Activated CD4-positive, alpha-beta T cell treated with anti-CD3 and anti-CD28 coated beads for 4 hours (primary cell): ENCODE measurements at places on chromosomes 16 and 17.

DNA sequence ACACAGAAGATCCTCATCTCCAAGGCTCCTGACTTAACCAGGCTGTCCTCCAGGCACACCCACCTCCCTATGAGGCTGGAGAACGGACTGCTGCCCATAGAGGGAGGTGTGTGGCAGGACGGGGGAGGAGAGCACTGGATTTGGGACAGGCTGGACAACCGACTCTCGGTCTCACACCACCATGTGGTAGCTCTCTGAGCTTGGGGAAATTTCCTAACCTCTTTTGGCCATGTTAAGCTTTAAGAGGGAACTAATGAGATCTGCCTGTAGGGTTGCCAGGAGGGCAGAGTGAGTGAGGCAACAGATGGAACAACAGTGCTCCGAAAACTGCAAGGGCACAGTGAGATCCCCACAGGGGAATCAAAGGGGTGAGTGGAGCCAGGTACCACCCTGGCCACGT lies 32.7 kb downstream of the RHBDL3 start:
- DNase-seq: no peak

DNA sequence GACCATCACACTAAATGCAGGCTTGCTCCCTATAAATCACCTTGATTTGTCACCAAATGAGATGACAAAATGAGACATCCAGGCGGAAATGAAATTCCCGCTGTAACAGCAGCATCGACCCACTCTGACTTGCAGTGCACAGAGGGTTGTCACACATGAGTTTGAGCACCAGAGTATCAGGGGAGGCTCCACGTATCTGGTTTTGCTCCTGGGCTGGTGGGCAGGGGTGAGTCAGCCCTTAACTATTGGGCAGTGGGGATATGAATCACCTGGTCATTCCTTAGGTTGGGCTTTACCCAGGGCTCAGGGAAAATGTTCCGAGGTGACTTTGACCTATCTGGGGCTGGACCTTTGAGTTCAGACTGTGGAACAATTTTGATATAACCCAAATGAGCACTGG lies 245.2 kb upstream of the CCL2 start:
- DNase-seq: no peak

DNA sequence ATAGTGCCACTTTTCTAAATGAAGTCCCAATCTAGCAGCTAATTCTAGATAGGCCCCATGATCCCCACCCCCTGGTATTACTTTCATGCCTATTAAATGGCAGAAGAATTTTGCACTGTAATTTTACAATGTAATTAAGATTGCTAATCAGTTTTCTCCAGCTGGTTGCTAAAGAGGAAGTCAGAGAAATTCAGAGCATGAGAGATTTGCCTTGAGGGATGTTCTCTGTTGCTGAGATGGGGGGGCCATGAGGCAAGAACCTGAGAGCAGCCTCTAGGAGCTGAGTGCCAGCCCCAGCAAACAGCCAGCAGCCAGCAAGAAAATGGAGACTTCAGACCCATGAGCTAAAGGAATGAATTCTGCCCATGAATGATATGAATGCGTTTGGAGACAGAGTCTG lies 38.9 kb downstream of the SHCBP1 start:
- DNase-seq: no peak

GRCh38 chr16:3066440-3066748 lies 954 bp downstream of the IL32 start:
- DNase-seq: no peak

GRCh38 chr16:25060920-25061319 lies 45.8 kb upstream of the ARHGAP17 start:
- no peak for DNase-seq

DNA sequence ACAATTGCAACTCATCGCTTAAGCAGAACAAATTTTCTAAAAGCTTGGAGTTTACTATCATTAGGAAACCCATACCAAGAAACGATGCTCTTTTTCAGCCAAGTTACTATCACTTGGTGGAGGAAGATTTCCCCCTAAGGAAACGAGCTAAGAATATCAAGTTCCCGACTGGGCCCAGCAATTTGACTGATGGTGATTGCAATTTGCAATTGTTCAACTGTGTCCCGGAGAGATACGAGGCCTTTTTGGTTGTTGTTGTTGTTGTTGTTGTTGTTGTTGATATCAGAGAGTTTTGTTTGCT lies 6.2 kb downstream of the HS3ST3A1 start:
- DNase-seq: no peak

DNA sequence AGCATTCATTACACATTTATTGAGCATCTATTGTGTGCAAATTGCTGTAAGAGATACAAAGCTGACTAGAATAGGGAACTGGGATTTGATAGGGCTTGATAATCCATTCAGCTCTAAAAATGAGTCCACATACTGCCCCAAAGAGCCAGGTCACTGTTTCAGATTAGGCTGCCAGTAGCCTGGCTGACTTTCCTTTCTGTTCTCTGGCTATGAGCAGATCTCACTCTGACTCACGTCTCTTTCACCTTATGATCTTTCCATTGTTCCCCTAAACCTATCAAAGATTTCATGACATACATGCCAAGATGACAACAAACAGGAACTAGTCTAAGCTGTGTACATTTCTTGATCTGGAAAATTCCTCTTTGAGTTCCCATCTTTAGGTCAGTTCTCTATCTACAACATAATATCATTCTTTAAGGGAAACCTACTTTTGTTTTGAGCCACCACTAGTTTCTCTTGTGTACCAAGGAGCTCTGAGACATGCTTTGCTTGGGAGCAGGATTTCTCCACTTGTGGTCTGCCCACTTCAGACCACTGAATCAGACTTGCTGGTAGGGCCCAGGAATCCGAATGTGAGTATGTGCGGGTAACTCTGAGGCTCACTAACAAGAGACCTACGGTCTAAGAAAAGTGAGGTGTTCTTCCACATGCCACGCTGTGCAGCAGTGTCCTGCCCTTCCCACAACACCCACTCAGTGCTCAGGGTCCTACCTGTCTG lies 40.9 kb upstream of the ICAM2 start:
- DNase-seq: no peak

DNA sequence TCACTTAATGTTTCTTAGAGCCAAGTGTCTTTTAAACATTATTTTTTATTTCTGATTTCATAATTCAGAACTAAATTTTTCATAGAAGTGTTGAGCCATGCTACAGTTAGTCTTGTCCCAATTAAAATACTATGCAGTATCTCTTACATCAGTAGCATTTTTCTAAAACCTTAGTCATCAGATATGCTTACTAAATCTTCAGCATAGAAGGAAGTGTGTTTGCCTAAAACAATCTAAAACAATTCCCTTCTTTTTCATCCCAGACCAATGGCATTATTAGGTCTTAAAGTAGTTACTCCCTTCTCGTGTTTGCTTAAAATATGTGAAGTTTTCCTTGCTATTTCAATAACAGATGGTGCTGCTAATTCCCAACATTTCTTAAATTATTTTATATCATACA lies 13.6 kb upstream of the BCAS3 start:
- DNase-seq: no peak

DNA sequence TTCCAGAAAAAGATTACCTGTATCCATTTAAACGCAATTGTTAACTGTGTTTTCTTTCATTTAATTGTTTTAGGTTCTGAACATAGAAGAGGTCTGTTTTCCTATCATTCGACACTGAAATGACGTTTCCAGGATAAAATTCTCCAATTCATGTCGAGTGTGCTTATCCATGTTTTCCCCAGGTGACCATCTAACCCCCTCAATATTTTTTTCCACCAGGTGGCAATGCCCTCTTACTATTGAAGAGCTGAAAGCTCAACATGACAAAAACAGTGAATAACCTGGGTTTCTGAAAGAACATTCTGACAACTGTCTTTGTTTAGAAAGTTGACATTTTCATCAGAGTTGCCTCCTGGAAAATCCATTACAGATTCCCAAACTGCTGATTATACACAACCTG lies 948.7 kb downstream of the KCNJ2 start:
- no peak for DNase-seq

GRCh38 chr16:1762196-1762878 lies 9.0 kb downstream of the NME3 start:
- no peak for DNase-seq

DNA sequence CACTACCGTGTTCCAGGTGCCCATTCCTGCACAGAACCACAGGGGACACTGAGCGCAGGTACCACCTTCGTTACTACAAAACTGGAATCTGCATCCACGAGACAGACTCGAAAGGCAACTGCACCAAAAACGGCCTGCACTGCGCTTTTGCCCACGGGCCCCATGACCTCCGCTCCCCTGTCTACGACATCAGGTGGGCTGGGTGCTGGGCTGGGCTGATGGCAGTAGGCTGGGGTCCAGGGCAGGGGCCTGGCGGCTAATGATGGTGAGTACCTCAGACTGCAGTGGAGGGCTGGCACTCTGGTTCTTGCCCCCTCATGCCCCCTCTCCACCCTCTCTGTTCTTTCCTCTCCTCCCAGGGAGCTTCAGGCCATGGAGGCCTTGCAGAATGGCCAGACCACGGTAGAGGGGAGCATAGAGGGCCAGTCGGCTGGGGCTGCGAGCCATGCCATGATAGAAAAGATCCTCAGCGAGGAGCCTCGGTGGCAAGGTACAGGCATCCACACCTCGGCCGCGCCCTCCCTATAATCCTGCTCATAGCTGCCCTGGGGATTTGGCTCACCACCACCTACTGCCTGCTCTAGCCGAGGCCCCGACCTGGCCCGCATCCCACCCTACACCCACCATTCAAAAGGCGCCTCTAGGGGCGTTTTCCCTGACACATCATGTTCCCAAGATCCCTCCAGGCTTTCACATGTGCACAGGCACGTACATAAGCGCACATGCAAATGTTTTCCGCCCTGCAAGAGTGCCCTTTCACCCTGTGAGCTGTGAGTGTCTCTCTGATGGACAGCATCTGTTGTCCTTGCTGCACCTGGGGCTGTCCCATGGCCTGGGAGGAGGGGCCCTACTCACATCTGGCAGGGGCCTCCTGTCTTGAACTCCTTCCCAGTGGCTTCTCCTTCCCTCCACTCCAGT lies 27.7 kb downstream of the UNK start:
- no peak for DNase-seq

DNA sequence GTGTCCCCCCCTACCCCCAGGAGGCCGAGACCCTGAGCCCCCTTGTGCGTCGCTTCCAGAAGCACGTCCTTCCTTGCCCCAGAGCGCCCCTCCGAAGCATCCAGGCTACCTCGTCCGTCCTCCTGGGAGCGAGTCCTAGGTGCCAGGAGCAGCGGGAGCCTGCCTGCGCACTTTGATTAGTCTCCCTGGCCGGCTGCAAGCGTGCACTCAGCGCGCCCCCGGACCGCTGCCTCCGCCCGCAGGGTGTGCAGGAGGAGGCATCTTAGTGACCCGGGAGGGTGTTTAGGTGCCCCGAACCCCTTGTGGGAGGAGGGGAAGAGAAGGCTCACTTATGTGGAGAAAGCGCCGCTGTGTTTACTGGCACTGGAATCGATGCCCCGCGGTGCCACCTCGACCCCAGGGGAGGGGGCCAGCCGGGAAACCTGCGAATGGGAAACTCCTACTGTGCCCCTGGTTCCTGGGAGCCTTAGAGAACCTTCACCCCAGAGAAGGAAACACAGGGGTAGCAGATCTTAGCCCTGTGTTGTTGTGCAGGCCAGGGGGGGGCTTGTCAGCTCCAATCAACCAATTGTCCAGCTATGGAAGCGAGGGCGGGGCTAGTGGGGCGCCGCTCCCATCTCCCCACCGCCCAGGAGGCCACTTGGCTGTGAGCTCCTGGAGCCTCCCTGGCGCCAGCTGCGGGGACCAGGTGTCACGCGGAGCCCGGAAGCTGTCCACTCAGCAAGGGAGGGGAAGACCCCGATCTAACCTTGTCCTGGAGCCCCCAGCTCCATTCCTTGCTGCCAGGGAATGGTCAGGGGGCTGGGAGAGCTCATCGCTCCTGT lies 922.8 kb upstream of the EEF2KMT start:
- DNase-seq: no peak

- no peak for DNase-seq
Observed at GRCh38 chr17:69654981-69655855, 240.7 kb downstream of the MAP2K6 start.

DNA sequence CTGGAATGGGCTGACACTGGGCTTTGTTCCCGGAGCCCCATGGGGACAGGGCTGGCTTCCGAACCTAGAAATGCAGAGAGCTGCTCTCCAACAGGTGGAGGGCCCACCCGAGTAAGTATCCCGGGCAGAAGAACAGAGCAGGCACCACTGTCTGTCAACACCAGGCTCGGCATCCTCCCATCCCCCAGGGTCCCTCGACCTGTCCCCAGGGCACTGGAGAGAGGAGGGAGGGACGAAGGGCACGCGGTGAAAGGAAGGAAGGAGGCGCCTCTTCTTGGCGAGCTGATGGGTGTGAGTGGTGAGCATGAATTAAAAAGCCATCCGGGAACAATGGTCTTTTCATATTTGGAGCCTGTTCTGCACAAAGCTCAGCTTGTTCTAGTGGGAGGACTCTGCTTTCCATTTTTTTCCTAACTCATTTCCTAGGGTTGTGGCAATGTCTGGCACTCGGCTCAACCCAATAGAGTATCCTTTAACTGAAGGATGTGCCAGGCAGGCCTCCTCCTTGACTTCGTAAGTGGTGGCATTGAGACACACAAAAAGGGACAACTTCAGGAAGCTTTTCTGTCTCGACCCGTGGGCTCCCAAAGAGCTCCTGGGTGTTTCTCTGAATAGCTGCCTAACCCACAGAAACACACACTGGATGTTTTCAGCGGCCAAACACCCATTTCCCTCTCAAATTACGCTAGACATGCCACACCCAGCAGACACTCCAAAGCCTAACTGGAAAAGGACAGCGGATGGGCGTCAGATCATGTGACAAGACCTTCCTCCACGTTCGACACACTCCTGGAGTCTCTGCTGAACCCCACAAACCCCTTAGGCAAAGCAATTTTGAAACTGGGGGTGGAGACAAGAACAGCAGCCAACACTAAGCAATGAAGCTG lies 47.7 kb downstream of the ZFHX3 start:
- DNase-seq: no peak

DNA sequence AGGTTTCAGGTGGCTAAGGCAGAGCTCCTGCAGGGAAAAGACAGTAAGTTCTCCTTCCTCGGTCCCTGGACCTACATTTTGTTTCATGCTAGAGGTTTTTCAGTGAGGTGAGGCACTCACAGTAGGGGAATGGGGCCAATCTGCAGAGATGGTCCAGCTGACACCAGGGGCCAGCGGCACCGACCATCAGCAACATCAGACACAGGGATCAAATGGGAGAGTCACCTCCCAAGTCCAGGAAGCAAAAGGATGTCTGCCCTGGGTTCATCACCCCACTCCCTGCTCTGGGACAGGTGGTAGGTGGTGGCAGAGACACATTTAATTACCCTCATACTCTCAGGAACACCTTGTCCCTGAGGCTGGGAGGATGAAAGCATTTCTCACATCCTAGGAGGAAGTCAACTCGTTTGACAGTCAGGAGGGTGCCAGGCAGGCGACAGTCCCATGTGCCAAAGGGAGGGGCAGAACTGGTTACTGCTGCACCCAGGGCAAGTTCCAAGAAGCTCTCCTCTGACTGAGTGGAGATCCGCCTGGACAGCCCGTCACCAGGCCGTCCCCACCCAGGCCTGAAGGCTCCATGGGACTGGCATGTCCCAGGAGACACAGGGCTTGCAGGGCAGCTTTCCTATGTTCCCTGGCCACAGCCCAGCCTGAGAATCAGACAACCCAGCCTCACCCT lies 19.2 kb downstream of the ATP6V0D1 start:
- DNase-seq: no peak

GRCh38 chr17:78995022-78995760 lies 14.4 kb downstream of the CANT1 start:
- no peak for DNase-seq
